HS-5 (cell line): ENCODE measurements at places on chromosomes 5 and 9.

GRCh38 chr9:87309236-87309635 is 188.4 kb upstream of the DAPK1 start:
- no peak for DNase-seq

GRCh38 chr5:43627028-43627427 is 24.0 kb downstream of the NNT start:
- DNase-seq, result peak; percentile 36

- no peak for DNase-seq
These were observed 122.2 kb downstream of the LHX2 start for GRCh38 chr9:124133727-124134126.

GRCh38 chr5:35081134-35081533 is 33.4 kb upstream of the AGXT2 start:
- DNase-seq, result no peak

DNA sequence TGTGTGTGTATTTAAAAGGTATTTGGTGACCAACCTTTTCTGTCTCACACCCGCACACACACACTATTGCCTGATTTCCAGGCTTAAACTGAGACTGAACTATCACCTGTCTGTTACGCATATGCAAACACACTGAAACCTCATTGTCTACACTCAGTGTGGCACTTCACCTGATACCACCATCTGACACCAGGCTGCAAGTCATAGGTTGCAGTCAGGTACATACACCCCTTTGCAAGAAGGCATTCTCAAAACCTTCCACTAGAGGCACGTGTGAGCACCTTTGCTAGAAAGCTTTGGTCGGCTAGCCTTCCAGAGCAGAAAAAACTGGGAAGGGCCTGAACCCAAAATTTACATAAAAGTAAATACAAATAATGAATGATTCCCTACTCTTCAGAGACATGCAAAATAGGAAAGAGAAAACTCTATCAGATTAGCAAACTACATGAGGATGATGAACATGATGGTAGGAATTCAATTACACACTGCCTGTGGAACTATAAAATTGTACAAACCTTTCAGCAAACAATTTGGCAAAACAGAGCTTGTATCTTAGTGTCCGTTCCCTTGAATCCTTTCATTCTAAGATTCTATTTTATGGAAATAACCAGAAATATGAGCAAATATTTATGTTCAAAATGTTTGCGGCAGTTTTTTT is 5.9 kb upstream of the FOXD1 start:
- no peak for DNase-seq

DNA sequence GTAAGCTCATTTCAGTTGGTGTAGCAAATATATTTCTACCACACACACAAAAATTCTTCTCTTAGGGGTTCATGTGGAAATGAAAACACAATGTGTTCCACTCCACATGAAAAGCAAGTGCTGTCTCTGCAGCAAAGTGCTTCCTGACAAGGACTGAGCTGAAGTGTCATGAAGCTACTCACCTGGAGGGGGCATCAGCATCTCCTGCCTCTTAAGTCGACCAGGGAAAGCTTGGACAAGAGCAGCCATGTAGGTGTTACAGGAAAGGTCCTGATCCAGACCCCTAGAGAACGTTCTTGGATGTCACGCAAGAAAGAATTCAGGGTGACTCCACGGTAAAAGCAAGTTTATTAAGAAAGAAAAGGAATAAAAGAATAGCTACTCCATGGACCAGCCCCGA is 62.8 kb downstream of the SV2C start:
- no peak for DNase-seq

DNA sequence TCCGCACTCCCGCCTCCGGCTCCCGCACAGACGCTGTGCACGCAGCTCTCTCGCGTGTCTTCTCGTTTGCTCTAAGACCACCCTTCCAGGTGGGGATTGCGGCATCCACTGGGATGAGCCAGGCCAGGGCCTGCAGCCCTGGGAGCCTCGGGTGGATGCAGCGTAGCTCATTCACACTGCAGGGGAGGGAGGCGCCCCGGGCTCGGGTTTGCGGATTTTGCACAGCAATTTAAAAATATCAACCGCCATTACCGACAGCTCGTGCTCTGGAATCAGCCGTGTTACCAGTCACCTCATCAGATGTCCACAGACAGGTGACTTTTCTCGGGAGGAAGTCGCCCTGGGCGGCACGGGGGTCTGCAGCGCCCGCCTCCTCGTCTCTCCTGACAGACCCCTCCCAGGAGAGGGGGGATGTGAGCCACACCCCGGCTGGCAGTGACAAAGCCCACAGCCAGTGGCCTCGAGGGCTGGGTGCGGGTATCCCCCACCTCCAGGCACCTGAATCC is 20.8 kb upstream of the SLC6A3 start:
- DNase-seq, result no peak

GRCh38 chr9:119662329-119662728 is 293.1 kb upstream of the BRINP1 start:
- DNase-seq, result no peak

GRCh38 chr5:43352131-43352530 is 38.9 kb upstream of the HMGCS1 start:
- DNase-seq, result no peak

- DNase-seq, result no peak
These were observed 325.0 kb downstream of the EDIL3 start for GRCh38 chr5:84059672-84060071.

DNA sequence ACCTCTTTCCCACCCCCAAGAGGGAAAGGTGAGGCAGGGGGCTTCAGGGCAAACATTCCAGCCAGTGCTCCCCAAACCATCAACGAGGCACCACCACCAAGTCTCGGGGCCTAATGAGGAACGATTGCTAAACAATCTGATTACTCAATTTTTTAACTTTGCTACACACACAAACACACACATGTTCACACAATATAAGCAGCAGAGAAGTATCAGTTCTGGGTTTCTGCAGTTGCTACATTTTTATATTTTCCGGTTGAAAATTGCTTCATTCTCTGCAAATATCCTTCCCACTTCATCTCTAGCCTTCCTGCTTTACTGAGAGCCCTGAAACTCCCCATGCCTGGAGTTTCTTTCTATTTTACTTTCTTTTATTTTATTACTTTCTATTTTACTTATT is 60.2 kb downstream of the FEM1C start:
- DNase-seq, result no peak

DNA sequence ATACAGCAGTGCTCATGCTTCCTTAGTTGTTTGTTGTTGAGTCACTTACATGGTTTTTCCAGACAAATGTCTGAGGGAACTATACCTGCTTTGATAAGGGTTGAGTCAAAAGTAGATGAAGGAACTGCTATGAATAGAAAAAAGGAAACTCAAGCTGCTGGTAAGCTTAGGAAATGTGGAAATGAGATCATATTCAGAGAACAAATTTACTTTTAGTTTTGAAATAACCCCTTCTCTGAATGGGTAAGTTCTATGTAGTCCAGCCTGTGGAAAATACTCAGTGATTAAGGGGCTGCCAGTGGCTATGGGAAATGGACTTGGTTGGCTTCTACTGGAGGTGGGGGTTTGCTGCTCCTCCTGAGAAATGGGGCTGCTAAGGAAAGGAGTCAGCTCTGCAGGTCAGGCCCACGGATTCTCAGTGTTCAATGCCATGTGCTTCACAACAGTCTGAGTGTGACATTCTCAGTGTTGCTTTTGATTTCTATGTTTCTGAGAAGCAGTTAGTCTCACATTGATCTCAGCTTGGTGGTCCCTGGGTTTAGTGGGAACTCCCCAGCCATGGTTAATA is 47.7 kb upstream of the GLRX start:
- no peak for DNase-seq

DNA sequence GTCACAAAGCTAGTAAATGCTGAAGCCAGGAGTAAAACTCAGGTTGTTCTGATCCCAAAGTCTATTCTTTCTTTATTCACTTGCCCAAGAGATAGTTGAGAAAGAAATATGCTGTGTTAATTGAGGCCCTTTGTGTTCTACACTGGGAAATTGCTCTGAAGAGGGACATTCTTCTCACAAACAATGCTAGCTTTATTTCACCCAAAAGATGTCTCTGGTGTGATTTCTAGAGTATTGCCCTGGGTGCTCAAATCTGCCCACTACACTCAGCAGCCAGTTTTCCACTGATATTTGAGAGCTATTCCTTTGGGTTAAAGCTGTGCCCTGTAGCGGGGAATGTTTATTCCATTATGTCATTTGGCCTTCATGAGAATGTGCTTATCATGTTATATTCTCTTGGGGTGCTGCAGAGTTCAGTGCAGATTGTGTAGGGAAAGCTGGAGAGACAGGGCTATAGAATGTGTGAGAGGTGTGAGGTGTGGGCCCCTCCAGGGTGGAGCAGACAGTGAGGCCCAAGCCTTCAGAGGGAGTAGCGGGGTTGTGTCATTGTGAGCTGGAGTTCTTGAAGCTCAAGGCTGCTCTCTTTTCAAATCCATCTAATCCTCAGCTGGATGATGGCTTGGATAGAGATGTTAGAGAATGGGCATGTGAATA is 21.0 kb upstream of the C5orf63 start:
- DNase-seq, result no peak

- no peak for DNase-seq
These were observed 167.7 kb upstream of the PTCH1 start for GRCh38 chr9:95684516-95684915.

- DNase-seq, result no peak
These were observed 511.7 kb downstream of the NR2F1-AS1 start for GRCh38 chr5:93069276-93069675.

- no peak for DNase-seq
These were observed 126.9 kb downstream of the KCNIP1 start for GRCh38 chr5:170630711-170631141.

DNA sequence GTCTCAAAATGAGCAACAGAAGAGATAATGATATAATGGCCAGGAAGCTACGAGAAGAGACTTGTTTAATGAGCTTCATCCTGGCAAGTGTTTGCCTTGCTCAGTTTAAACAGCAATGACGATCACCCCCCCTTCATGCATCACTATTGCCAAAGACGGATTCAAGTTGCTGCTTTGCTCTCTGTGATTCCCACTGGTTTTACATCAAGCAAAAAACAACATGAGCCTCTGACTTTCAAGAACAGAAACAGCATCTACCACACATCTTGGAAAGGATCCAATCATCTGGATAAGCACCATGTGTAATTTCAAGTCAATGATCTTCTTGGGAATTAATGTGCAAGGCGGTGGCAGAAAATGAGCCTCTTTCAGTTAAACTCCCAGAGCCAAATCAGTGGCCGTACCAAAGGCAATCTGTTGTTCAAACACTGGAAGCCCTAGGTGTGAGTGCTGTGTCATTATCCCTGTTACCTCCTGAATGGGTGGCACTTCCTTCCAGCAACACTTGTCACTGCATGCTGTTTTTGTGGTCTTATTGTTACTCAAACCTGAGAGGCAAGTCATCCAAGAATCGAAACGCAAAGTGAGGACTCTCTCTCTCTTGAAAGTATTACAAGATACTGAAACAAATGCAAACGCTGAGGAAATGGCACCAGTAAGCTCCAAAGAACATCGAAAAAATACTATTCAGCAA is 72.8 kb downstream of the MED27 start:
- no peak for DNase-seq

- DNase-seq, result no peak
These were observed 170.3 kb upstream of the RAD23B start for GRCh38 chr9:107112707-107113243.

DNA sequence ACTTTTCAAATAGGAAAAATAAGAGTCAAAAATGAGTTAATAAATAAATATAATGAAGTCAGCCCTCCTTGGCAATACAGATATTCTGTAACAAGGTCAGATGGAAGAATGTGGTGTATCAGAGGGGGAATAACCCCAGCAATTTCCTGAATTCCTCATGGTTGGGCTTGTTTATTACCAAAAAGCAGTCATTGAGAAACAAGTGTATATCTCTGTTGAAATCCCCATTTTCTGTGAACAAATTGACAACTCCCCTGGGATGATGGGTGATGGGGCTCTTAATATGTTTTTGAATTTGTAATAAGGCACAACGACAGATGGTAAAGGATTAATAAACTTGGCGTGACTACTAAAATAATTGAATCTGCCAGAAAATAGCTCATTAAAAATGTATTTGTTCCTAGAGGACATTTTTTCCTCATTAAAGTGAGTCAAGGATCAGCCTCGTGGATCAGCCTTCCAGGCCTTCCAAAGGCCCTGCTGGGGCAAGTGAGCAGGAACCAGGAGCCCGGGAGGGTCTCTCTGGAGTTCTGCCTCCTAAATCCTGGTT is 34.2 kb downstream of the THBS4 start:
- DNase-seq, result no peak

DNA sequence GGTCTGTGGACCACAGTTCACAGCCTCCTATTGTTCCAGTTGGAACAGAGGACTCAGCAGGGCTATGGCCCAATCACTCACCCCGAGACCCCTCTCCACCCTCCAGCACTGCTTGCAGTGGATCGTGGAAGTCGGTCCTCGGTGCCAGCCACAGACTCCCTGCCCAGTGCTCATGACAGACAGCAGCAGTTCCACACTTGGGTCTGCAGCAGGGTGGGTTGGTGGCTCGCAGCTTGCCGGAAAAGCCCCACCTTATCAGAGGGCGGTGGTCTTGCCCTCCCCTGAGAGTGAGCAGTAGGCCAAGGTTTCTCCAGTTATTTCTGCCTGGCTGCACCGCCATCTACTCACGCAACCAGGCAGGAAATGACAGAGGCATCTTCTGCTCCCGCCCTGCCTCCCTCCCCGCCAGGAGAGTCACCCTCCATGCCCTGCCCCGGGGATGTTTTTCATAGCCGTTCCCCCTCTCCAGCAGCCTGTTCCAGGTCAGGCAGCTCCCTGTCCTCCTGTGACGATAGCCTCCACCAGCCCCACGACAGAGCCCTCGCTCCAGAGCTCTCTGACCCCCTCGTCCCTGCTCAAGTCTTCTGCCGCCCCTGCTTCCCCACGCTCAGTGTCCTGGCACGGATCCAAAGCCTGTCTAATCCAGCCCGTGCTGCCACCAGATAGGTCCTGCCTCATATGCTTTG is 34.5 kb downstream of the UNC5A start:
- DNase-seq, result no peak

DNA sequence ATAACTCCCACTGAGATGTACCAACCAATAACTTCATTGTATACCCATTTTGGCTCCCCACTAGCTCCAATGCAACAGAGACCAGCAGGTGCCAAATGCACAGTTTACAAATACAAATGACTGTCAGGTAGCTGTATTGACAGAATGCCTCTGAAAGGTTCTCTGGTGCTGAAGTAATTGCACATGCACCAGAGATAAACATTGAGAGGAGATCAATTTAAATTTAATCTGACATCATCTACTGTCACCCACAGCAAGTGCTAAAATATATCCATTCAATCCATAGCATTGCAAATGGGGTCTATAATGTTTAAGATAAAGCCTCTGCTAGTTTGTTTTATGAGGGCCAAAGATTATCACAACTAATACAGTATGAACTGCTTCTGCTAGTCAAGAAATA is 80.2 kb downstream of the STX17 start:
- DNase-seq, result no peak

GRCh38 chr5:126961702-126962101 is 68.7 kb downstream of the MARCHF3 start:
- no peak for DNase-seq
